Fibroblast of skin of abdomen (primary cell): ENCODE measurements at places on chromosomes 4 and X.

DNA sequence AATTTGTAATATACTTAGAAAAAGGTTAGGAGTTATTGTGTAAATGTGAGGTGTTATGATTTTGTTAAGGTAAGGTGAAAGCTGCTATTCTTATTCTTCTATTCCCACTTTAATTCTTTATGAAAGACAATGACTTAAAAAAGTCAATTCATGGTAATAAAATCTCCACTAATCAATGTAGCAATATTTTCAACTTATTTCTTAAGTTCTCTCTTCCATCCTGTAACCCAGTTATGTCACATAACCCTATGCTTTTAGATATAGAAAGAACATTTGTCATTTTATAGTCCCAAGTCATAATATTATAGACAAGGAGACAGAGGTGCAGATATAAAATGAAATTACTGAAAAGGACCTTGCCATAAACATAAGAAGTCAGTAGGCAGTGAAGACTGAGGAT is 157.9 kb upstream of the SLC7A11 start:
- DNase-seq: no peak

DNA sequence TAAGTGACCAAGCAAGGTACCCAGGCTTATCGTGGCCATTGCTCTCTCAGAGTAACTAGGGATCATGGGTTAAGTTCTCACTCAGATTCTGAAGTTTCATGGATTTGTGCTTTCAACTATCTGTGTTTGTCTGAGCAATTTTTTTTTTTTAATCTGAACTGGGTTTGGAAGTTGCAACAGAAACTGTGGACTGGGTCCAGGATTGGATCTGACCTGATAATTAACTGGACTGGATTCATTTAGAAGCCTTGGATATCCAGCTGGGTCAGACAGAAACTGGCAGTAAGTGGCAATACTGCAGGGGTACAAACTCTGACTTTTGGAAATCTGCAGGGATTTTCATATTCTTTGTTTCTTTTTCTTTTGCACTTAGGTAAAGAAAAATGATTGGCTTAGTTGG is 38.7 kb upstream of the FGF2 start:
- DNase-seq: no peak

DNA sequence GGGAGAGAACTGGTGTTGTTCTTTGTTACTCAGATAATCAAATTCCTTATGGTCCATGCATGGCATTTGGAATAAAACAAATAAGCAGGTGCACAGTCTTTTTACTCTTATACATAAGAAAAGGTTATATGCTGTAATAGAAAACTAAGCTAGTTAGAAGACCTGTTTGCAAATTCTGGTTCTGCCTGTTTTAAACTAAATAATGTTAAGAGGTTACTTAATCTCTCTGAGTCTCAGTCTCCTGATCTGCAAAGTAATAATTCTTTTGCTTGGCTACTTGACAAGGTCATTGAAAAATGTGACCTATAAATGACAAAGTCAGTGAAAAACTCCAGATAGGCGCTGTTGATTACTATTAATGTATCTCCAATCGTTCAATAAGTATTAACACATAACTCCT is 42.5 kb upstream of the ANXA3 start:
- DNase-seq: no peak

GRCh38 chr4:8744083-8744805 is 127.4 kb downstream of the HMX1 start:
- no peak for DNase-seq

DNA sequence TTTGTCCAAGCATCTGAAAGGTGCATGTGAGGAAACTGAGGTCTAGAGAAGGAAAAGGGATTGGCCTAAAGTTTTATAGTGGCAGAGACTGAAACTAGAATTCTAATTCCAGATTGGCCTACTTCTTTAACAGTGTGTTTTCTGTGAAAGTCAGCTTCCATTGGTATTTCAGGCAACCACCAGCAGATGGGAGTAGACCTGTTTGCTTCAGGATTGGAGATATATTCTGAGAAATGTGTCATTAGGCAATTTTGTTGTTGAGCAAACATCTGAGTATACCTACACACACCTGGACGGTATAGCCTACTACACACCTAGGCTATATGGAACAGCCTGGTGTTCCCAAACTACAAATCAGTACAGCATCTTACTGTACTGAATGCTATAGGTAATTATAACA is 207.3 kb upstream of the RADX start:
- DNase-seq: no peak

DNA sequence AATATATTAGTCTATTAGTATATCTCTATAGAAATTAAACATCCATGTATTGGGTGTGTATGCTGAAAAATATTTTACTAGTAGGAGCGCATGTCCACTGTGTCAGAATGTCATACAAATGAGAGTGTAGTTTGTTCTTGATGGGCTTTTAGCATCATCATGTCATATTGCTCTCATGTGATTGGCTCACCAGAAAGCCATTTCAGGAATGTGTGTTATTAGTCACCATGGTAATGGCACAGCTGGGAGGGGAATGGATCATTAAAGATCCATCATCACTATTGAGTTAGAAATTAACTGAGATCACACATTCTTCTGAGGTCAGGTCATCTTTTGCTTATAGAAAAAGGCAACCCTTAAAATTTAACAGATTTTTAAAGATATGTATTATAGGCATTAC is 77.3 kb downstream of the PHEX start:
- DNase-seq: peak; percentile 79

GRCh38 chrX:18833071-18833731 is 125.8 kb downstream of the PPEF1 start:
- DNase-seq: no peak

- peak; percentile 16 for DNase-seq
Observed at GRCh38 chr4:87882321-87882720, 49.6 kb downstream of the MEPE start.

GRCh38 chrX:50111742-50112141 is 89.1 kb downstream of the AKAP4 start:
- no peak for DNase-seq

GRCh38 chrX:11059933-11060332 is 51.2 kb upstream of the HCCS start:
- DNase-seq: peak; percentile 25

- DNase-seq: no peak
Observed at GRCh38 chr4:148563684-148564083, 121.5 kb upstream of the NR3C2 start.

DNA sequence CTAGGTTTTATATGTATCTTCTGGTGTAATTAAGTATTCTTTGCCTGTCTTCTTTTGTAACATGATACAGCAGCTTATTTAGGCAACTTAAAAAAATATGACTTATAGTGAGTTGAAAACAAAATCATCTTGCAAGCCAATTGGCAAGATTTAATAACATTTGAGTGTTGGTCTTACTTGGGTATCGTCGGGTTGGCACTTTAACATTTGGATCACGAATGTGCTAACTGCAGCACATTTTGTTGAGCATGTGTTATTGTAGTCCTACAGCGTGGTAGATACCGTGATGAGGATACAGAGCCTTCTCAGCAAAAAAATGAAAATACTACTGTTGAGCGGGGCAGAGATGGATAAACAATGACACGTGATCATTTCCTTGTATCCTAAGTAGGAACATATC is 295.3 kb downstream of the ARHGAP10 start:
- no peak for DNase-seq

DNA sequence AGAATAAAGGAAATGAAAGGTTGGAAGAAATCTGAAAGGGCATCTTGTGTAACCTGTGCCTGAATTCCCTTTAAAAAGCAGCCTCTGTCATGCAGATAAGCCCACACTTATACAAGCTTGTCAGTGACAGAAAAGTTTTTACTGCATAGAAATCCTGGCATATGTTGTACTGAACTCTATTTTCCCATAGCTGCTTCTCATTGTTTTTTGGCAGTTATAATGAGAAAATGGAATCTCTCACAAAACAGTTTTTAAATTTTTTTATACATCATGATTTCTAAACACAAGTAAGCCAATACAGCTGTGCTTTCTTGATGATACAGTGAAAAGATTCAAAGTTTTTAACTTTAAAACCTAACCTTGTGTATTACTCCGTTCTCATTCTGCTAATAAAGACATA is 511.4 kb upstream of the ARX start:
- DNase-seq: no peak

- DNase-seq: no peak
Observed at GRCh38 chr4:89279385-89279784, 28.2 kb downstream of the GPRIN3 start.

- DNase-seq: peak; percentile 4
Observed at GRCh38 chrX:70001269-70001668, 48.5 kb downstream of the AWAT2 start.

GRCh38 chr4:88341227-88342192 is 37.1 kb upstream of the HERC6 start:
- peak; percentile 77 for DNase-seq

- DNase-seq: no peak
Observed at GRCh38 chr4:54556587-54556986, 101.2 kb upstream of the KIT start.

- no peak for DNase-seq
Observed at GRCh38 chr4:157421365-157421764, 200.8 kb downstream of the GRIA2 start.

DNA sequence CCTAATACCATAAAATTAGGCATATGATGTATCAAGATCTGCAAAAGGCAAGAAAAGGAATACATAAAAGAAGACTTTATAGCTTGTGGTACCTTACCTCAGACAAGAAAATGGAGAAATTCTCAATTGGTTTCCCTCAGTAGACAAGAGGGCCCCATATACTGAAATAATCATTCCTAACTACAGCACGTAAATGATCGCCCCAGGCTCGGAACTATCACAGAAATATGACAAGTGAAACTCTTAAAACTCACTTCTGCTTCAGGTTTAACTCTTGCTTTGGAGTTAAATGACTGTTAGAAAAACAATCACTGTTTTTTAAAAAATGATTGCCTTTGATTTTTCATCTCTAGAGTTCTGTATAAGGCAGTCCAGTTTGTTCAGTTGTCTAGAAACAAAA is 38.6 kb upstream of the NAP1L5 start:
- DNase-seq: no peak
